Caki2 (cell line): ENCODE measurements at places on chromosomes 11 and 22. TPM values are rescaled to one million over a fixed set of nuclear protein-coding genes. Genes with fewer than 3 reads are reported as not detected.

DNA sequence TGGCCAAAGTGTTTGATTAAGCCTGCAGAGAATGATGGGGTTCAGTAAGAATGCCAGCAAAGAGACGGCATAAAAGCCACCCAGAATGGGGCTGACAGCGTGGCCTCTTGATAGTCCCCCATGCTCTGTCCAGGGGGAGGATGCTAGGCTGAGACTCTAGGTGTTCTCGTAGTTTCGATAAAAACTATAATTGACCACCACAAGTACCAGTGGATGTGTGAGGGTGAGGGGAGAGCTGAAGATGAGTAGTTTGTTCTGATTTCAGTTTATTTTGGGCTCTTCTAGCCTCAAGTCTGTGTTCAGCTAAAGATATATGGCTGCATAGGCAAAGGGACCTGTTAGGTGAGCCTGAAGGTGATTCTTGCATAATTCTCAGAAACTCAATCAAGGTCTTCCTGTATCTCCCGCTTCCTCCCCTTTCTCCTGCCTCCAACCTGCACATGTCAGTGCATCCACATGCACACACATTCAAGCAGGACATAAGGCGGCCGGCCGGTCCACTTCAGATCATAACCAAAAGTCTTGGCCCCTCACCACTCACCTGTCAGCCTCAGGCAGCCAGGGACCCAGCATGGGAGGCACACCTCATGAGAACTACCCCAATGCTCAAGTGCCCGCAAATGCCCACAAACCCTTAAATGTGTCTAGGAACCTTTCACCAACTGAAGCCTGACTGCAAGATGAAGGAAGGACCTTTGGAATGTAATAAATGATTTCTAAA is 31.2 kb downstream of the FLI1 start:
- no peak for DNase-seq

DNA sequence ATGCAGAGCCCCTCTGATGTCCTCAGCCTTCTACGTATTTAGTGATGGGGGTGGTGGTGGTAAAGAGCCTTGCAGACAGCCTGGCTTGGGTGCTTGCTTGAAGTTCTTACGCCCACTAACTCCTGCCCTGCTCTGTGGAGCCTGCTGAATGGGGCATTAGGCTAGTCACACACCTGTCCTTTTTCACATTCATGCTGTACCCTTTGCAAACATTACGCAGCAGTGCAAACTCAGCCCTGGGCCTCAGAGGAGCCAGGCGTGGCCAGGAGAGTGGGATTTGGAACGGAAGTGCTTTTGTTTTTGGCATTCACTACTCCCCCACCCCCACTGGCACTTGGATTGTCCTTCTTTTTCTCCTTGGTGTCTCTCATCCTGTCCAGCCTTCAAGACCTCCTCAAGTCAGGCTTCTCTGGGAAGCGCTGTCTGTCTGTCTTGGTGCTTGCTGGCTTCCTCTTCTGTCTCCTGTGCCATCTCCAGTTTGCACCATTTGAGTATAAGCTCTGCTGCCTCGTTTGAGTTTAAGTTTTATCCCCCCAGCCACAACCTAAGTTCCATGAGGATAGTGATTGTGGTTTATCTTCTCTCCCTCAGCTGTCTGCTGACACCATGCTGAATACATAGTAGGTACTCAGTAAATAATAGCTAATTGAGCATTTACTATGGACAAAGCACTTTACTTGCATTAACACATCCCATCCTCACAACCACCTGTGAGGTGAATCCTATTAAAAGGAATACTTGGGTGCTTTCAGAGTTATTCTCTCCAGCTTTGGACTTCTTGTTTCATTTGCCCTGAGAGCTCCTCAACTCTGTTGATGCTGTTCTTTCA is 26.7 kb downstream of the ZBTB16 start:
- no peak for DNase-seq

DNA sequence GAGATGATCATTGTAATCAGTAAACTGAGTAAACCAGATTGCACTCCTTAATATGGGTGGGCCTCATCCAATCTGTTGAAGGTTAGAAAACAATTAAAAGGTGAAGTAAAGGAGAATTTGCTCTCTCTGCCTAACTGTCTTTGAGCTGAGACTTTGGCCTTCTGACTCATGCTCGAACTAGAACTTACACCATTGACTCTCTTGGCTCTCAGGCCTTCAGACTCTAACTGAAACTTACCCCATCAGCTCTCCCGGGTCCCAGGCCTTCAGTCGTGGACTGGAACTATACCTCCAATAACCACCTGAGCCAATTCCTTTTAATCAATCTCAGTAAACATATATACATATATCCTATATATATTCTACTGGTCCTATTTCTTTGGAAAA is 34.0 kb downstream of the LGR4 start:
- no peak for DNase-seq

DNA sequence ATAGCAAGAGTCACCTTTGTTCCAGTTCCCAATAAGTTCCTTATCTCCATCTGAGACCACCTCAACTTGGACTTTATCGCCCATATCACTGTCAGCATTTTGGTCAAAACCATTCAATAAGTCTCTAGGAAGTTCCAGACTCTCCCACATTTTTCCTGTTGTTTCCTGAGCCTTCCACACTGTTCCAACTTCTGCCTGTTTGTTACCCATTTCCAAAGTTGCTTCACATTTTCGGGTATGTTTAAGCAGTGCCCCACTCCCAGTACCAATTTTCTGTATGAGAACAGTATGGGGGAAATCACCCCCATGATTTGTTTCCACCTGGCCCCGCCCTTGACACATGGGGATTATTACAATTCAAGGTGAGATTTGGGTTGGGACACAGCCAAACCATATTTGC is 26.7 kb downstream of the BCL2L13 start:
- DNase-seq, result no peak

- no peak for DNase-seq
Measured at GRCh38 chr11:42625757-42626665, 685.8 kb upstream of the API5 start.

DNA sequence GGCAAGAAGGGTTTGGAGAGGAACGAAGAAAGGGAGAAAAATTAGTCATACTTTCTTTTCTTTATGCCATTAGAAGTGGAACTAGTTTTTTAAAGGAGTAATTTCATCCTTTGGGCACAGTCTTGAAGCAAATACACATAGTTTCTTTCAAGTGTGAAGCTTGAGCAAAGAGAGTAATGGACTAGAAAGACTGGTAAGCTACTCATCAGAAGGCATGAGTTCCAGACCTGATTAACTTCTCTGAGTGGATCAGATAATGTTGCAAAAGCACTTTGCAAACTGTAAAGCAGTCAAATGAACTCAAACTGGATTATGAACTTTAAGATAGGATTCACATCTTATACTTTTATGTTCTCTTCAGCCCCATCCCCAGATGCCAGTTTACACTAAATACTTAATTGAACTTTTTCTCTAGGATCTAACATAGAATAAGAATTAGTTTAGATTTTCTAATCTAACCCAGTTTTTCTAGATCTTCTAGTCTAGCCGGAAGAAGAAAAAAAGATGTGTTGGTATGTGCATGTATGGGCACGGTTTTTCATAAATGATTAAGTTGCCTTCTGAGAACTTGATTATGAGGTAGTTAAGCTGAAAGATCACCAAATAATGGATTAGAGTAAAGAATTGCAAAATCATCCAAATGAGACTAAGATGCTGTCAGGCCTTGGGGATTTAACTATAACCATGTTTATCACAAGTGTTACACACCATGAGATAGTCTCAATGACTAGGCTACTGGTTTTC is 2.5 kb downstream of the DDIAS start:
- no peak for DNase-seq

- no peak for DNase-seq
Measured at GRCh38 chr22:29744902-29745301, 21.9 kb downstream of the ZMAT5 start.

GRCh38 chr11:95451682-95452081 is 220.7 kb upstream of the SESN3 start:
- DNase-seq, result no peak

- DNase-seq, result no peak
Measured at GRCh38 chr11:133797554-133797953, 47.8 kb downstream of the SPATA19 start.

DNA sequence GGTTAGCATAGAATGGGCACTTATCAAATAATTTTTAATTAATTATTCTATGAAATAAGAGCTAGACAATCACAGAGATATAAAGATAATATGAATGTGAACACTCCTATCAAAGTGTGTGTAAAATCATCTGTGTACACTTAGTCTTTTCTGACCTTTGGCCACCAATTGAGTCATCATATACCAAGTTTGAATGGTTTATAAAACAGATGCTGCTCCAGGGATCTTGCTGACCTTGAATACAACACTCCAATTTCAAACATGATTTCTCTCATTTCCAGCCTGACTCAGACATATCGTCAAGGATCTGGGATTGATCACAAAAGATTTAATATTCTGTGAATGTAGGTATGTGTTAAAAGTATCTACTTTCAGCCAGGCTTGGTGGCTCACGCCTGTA is 2.9 kb upstream of the OR51V1 start:
- no peak for DNase-seq

- no peak for DNase-seq
Measured at GRCh38 chr11:69540118-69541000, 58.9 kb downstream of the LINC01488 start.

- peak; percentile 4 for DNase-seq
Measured at GRCh38 chr11:80520507-80520887, 1079.7 kb upstream of the TENM4 start.

GRCh38 chr11:117790279-117790678 is 6.7 kb downstream of the DSCAML1 start:
- no peak for DNase-seq

HEPHL1 gene
- total RNA-seq, result not detected in 2 replicates

CHRM1 gene
- not detected in 2 replicates for total RNA-seq

TTLL1 gene
- total RNA-seq, result 7.2 and 13.0 TPM in 2 replicates
